Activated CD4-positive, alpha-beta T cell treated with anti-CD3 and anti-CD28 coated beads, Interleukin-2, amount 50 U/mL, for 24 hours (primary cell): ENCODE measurements at places on chromosomes 1 and 21.

- DNase-seq = no peak
Measured at GRCh38 chr1:110337704-110338308, 1.4 kb upstream of the RBM15 start.

GRCh38 chr21:42102076-42102475 is 31.0 kb downstream of the UMODL1 start:
- no peak for DNase-seq

- no peak for DNase-seq
Measured at GRCh38 chr1:10634428-10635084, 159.8 kb downstream of the PEX14 start.

DNA sequence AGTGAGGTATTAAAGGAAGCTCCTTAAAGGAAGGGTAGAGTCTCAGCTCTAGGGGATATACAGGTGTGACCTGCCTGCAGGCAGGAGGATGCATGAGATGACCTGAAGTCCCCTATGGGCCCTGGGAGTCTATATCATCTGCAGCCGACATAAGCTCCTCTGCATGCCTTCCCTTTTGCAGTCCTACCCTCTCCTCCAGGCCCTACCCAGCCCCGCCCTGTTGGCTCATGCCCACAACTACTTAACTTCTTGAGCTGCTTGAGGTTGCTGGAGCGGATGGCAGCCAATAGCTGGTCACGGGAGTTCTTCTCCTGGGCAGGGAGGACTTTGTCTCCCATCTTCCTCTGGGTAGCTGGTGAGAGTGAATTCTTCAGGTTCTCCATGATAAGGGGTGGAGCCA is 10.3 kb downstream of the SHISA4 start:
- DNase-seq = no peak
